Body of pancreas (tissue), 4 donors: ENCODE measurements at places on chromosomes 12 and 14. TPM values are rescaled to one million over a fixed set of nuclear protein-coding genes. Genes with fewer than 3 reads are reported as not detected.
A peak's percentile ranks its signal among the peaks of the same experiment; 100 is the strongest.

GRCh38 chr12:118190266-118190665, 54.3 kb downstream of the PEBP1 start:
- no peak for DNase-seq

- peak; percentile 78 for DNase-seq
Observed at GRCh38 chr12:50110762-50111351, 1.2 kb upstream of the COX14 start.

- no peak for DNase-seq
Observed at GRCh38 chr14:53683229-53683628, 273.4 kb downstream of the BMP4 start.

- no peak for DNase-seq
Observed at GRCh38 chr12:124856132-124856841, 7.4 kb downstream of the SCARB1 start.

GRCh38 chr14:91925001-91925726, 22.3 kb downstream of the FBLN5 start:
- no peak for DNase-seq

INHBC gene
- total RNA-seq, result not detected

DNA sequence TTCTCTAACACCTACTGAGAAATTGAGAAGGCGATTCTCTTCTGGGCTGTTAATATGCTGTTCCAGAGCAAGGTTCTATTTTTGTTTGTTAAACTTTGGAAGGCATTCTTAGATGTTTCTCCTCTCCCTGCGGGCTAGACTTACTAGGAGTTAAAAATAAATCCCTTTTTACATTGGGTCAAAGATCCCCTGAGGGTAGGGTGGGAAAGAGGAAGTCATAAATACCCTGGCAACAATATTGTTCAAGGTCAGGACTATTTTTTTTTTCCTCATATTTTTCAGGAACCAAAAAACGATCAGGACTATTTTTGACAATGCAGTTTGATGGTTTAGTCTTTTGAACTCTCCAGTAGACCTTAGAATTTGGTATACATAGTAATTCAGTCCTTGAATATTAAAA, 12.0 kb upstream of the SLC2A14 start:
- DNase-seq, result no peak

GRCh38 chr12:53061404-53062010, 11.6 kb downstream of the TNS2 start:
- DNase-seq, result peak; percentile 89

GRCh38 chr12:24198936-24199671, 249.6 kb upstream of the SOX5 start:
- no peak for DNase-seq

CLEC6A gene
- not detected for total RNA-seq

DNA sequence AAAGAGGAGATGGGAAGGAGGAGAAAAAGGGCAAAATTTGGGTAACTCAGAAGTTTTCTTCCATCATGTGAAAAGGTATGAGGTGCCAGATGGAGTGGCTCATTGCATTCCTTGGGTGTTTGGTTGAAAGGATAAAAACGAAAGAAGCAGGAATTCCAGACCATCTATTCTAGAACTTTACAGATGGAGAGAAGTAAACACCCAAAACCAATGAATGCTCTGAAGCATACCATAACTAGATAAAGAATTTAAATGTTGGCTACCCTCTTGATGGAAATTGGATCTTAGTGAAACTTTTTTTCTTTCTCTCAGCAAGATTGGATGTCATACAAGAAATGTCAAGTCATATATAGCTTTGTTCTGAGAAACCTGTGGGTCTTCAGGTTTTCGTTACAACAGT, 175.6 kb upstream of the FAR2 start:
- DNase-seq, result no peak

SERPINA10 gene
- not detected for total RNA-seq

DNA sequence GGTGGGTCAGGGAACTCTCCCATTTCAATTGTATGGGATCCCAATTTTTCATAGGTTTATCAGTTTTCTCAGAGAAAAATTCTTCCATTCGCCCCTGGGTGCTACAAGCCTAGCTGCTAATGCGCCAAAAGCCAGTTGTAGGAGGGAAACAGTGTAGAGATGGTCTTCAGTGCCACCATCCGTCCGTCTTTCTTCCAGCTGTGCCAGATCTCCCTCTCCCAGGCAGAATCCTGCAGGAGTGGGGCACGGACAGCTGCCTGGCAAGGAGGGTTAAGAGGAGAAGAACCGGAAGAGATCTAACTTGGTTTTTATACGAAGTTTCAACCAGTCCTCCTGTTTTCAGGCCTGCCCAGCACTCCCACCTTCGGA, 38.9 kb upstream of the FUT8 start:
- DNase-seq, result peak; percentile 36

- no peak for DNase-seq
Observed at GRCh38 chr12:68042212-68042699, 53.0 kb downstream of the IFNG-AS1 start.

GRCh38 chr12:15699886-15700285, 89.3 kb downstream of the EPS8 start:
- DNase-seq, result no peak

DNA sequence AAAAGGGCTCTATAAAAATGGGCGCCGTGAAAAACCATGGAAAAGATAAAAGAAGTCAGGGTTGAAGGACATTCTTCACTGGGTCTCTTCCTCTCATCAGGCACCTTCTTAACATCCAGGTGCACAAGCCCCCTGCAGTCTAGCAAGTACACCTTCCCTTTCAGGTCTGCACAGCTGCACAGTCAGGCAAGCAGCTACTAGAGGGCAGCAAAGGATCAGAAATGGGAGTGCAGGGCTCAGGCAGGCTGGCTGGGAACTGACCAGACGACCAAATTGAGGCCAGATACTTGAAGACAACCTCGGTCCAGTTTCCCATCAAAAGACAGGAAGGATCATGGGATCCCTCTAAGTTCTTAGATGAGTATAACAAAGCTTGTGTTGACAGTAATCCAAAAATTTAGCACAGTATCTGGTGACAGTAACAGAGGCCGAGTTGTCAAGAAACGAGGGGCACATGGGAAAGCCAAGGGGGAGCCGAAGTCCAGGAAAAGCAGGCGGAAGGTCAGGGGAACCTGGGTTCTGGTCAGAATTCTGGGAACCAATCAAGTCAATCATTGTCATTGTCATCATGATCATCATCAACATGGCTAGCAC, 10.1 kb upstream of the GRIP1 start:
- DNase-seq, result peak; percentile 58

- no peak for DNase-seq
Observed at GRCh38 chr12:131552492-131552863, 158.4 kb upstream of the SFSWAP start.

DNA sequence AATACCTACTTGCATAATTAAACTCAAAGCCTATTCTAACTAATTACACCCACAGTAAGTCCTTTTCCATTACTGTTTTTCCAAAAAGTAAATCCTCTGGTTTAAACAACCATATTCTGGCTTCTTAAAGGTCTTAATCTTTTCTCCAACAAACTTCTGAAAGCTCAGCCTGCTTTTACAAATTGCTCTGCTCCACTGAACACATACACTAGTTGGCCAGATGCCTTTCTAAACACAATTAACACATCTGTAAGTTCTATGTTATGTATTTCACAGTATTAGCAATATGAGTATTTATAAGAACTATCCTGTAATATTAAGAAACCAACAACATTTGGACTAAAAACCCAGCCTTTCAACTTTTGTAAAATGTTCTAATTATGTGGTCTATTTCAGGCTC, 30.1 kb downstream of the PTPRB start:
- no peak for DNase-seq

DNA sequence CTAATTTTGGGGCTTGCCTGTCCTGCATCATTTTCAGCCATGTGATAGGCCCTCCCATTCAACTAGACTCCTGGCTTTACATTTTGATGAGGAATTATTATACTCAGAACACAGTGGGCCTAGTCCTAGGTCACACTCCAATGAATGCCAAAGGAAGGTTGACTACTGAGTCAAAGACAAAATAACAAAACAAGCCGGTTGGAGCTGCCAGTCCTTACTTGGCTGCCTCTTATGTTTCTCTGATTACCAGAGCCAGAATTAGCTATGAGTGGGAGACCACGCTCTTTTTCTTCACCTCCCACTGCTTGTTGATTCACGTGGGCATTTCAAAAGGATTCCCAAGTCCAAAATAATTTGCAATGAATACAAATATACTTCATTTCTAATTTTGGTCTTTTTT, 78.1 kb upstream of the USP44 start:
- no peak for DNase-seq

LALBA gene
- not detected for total RNA-seq

CSRP2 gene
- total RNA-seq, result 19.7 TPM

PLCZ1 gene
- not detected for total RNA-seq

DNA sequence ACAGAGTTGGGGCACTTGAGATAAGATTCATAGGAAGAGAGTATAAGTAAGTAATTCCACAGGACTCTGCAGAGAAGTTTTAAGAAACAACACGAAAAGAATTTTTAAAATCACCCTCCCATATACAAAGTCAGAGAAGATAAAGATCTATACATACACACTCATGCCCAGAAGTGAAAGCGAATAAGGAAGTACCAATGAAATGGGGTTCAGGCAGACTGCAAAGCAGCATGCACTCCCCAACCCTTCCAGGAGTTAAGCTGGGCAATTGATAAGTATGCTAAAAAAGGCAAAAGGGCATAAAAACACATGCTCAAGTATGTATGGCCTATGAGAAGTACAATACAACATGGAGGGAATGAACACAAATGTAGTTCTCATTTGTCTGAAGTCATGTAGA, 246.2 kb upstream of the GRIP1 start:
- DNase-seq, result no peak

DNA sequence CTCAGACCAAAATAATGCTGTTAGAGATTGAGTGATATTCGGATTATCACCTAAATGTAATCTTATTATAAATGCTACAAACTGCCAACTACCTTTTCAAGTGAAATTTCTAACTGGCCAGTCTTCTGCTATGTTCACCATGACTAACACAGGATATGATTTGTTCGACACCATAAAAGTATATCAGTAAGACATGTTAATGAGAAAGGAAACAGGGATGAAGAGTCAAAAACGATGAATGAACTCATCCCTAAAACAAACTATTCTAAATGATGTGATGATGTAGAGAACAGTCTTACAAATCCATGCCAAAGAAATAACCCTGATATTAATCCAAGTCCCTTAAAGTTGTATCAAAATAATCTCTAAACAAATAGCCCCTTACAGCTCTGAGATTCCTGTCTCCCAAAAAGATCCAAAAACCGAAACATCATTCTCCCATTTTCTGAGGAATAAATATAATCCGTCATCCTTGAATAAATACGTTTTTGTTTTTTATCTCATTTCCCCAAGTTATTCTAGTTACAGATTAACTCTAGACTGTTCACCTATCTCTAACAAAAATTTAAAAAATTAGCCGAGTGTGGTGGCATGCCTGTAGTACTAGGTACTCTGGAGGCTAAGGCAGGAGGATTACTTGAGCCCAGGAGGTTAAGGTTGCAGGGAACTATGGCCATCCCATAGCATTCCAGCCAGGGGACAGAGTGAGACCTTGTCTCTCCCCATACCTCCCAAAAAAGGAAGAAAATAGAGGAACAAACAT, 9.1 kb downstream of the SCAF11 start:
- DNase-seq, result no peak

DNA sequence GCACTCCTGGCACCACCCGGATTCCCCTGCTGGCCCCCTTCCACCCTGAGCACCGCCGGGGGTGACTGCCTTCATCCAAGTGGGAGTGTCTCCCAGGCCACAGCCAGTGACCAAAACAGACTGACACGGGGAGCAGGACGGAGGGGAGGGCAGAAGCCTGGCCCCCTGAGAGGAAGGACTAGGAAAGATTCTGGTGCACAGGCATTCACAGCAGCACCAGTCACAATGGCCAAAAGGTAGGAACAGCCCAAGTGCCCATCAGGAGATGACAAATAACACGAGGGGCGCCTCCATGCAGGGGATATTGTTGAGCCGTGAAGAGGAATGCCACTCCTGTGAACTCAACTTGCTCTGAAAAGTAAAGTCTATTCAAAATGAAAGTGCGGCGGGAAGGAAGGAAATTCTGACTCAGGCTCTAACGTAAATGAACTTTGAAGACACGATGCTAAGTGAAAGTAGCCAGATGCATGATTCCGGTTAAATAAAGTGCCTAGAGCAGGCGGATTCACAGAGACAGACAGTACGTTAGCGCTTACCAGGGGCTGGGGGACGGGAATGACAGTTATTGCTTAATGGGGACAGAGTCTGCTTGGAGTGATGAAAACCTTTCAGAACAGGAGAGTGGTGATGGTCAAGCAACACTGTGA, 146.1 kb upstream of the NCOR2 start:
- no peak for DNase-seq

DNA sequence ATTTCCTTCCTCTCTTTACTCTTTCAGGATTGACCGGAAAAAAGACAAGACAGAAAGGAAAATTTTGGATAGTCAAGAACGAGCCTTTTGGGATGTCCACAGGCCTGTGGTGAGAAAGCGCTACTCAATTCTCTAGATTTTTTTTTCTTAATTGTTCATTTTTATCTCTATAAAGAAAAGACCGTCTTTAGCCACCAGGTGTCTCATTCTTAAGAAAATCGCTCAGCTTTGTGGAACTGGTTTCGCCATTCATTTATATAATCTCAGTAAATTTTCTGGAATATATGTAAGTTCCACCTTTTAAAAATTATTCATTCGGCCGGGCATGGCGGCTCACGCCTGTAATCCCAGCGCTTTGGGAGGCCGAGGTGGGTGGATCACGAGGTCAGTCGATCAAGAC, 421.1 kb downstream of the DPF3 start:
- no peak for DNase-seq

DNA sequence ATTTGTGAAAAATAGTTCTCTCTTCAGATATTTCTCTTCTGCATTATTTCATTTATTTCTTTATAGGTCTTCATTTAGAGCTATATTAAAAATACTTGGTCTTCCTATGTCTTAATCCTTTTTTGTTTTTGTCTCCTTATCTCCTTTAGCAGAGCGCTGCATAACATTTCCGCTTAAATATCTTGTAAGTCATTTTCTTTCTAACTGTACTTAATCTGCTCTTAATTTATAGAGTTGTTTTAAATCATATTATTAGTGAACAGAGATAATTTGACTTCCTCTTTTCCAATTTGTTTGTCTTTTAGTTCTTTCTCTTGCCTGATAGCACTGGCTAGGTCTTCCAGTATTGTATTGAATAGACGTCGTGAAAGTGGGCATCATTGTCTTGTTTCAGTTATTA, 18.0 kb downstream of the LUM start:
- no peak for DNase-seq
